Fibroblast of skin of back (primary cell): ENCODE measurements at places on chromosomes 6 and 20.
A peak's percentile ranks its signal among the peaks of the same experiment; 100 is the strongest.

- no peak for DNase-seq
Observed at GRCh38 chr6:158063736-158064135, 82.1 kb downstream of the SYNJ2 start.

- no peak for DNase-seq
Observed at GRCh38 chr6:45554591-45554990, 176.9 kb upstream of the SUPT3H start.

DNA sequence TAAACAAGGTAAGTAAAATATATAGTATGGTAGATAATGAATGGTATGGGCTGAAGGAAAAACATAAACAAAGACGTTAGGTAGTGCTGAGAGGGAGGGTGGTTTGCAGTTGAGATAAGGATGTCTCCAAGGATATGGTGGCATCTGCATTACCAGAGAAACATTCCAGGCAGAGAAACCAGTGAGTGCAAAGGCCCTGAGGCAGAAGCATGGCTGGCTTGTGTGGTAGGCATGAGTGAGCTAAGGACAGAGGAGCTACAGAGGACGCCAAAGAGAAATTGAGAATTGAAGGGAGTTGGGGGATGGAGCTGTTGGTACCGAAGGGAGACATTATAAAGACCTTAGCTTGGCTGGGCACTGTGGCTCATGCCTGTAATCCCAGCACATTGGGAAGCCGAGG is 18.4 kb upstream of the TFAP2A start:
- no peak for DNase-seq

DNA sequence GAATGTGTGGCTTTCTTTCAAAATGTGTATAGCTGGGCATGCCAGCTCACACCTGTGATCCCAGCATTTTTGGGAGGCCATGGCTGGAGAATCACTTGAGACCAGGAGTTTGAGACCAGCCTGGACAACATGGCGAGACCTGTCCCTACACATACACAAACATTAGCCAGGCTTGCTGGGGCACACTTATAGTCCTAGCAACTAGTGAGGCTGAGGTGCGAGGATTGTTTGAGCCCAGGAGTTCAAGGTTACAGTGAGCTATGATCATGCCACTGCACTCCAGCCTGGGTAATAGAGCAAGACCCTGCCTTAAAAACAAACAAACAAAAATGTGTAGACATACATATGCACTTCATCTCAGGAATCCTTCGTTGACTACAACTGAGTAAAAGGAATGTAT is 31.1 kb upstream of the PLEKHG1 start:
- DNase-seq: no peak

- peak; percentile 76 for DNase-seq
Observed at GRCh38 chr6:69894578-69895347, 28.4 kb downstream of the COL19A1 start.

- DNase-seq: no peak
Observed at GRCh38 chr6:134888316-134888715, 61.6 kb downstream of the ALDH8A1 start.
